ENCODE measurements at places on chromosomes 2 and 18.
A peak's percentile ranks its signal among the peaks of the same experiment; 100 is the strongest.

- DNase-seq: no peak
Observed at GRCh38 chr2:45844796-45845457, 193.5 kb downstream of the PRKCE start.

GRCh38 chr2:46644690-46645385, 165.5 kb downstream of the TMEM247 start:
- DNase-seq: no peak

GRCh38 chr2:239002954-239003623, 155.2 kb downstream of the TWIST2 start:
- no peak for DNase-seq

DNA sequence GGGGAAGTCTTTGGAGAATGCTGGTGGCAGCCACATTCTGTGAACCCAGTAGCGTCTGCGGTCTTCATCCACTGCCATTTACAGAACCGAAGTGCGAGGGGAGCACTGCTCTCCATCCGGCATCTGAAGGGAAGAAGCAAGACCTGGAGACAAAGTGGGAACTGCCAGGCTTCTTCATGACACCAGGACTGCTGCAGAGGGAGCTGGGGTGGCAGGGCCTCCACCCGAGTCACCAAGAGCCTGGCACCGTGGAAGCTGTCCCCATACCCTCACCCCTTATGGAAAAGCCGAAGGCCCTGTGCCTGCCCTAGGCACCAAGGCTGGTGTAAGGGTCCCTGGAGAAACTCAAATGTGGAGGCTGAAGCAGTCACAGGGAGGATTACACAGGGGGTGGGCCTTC, 79.8 kb downstream of the CIB4 start:
- DNase-seq: no peak

GRCh38 chr2:242019344-242019743, 149.8 kb downstream of the RTP5 start:
- no peak for DNase-seq

DNA sequence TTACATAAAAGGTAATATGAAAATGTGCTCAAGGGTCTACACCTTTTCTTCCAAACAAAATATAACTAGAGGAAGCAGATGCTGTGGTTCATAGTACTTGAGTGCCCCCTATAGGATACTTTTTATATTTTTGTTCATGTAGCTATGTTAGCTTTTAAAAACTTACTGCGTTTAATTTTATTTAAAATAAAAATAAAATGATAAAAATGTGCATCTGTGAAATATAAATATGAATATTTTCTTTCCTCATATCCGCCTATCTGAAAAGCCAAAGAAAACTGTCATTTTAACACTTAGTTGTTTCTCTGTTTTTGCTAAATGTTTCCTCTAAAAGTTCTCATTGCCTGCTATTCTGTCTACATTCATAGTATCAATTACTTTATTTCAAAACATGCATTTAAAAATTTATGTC, 9.6 kb upstream of the LRP1B start:
- peak; percentile 62 for DNase-seq

- DNase-seq: no peak
Observed at GRCh38 chr2:155391613-155392130, 693.2 kb downstream of the KCNJ3 start.

DNA sequence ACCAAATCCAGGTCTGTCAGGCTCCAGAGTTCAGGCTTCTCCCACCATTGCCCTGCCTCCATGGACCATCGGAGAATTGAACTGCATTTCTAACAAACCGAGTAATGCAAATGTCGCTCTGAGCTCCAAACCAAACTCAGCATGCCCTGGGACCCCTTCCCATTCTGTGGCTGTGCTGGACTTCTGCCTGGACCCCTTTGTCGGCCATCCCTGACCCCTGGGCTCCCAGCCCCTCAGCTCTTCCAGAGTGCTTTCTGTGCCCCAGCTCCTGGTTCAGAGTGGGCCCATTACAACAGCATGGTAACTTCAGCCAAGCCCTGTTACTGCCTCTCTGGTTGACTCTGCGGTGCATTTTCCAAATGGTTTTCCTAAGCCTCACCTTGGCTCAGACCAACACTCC, 55.1 kb upstream of the MAPRE3 start:
- no peak for DNase-seq

DNA sequence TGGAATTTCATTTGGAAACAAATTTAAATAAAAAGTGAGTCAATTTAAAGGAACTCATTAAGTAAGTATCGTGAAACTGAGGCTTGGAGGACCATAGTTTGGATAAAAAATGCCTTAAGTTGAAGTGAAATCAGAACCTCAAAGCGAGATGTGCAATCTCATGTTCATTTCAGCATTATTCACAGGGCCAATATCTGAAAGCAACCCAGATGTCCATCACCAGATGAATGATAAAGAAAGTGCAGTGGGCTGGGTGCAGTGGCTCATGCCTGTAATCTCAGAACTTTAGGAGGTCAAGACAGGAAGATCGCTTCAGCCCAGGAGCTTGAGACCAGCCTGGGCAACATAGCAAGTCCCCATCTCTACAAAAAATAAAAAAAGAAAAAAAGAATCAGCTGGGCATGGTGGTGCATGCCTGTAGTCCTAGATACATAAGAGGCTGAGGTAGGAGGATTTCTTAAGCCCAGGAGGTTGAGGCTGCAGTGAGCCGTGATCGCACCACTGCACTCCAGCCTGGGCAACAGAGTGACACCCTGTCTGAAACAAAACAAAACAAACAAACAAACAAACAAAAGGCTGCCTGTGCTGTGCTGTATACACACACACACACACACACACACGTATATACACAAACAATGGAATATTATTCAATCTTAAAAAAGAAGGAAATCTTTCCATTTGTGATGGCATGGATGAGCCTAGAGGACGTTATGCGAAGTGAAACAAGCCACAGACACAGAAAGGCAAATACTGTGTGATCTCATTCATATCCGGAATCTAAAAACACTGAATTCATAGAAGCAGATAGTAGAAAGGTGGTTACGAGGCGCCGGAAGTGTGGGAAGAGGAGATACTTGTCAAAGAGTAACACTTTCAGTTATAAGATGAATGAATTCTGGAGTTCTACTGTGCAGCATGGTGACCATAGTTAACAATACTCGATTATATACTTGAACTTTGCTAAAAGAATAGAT, 14.5 kb downstream of the SH3RF3 start:
- DNase-seq: no peak

DNA sequence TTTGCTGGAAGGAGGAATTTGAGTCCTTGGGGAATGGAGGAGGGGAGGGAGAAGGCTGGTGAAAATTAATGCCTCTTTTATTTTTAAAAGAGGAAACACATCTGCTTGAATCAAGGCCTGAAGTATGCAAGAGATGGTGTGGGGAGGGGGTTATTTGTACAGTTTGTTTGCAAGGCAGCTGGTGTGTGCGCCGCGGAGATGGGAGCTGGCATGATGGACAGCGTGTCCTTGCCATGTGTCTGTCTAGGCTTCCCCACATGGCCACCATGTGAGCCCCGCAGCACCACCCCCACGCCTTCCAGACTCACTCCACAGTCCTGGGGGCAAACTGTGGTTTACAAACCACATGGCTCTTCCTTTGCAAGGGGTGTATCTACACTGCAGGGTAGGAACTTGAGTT, 154.8 kb upstream of the APCDD1 start:
- DNase-seq: no peak

DNA sequence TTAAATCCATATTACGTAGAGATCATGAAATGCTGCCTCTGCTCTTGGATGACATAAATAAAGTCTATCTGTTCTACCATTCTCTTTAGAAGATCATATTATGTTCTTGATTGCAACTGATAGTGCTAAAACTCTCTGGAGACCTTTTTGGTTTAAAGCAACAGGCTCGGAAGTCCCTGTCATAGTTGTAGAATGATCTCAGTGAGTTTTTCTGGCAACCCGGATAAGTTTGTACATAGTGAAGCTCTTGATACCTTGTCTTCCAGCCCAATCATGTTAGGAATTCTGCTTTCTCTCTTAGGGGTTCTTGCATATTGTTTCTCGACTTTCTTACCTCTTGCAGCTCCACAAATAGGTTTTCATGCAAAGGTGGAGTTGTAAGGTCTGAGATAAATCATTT, 156.1 kb downstream of the TTC27 start:
- DNase-seq: no peak

DNA sequence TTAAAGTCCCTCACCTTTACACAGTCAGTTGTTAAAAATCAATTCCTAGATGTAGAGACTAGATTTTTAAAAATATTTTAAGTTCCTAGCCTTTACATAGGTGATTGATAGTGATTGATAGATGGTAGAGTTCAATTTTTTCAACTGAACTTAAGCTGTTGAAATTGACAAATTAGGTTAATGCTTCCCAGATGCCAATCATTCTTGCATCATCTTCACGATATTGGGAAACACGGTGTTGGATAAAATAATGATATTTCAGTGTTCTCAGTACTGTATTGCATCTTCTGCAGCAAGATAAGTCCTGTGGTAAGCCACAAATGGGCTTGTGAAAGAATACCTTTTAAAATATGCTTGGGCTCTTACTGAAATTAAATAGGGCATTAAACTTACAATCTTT, 667.6 kb downstream of the STK39 start:
- no peak for DNase-seq

GRCh38 chr2:73503992-73504570, 118.4 kb downstream of the ALMS1 start:
- no peak for DNase-seq

GRCh38 chr18:30925795-30926194, 116.7 kb downstream of the DSC3 start:
- DNase-seq: no peak

DNA sequence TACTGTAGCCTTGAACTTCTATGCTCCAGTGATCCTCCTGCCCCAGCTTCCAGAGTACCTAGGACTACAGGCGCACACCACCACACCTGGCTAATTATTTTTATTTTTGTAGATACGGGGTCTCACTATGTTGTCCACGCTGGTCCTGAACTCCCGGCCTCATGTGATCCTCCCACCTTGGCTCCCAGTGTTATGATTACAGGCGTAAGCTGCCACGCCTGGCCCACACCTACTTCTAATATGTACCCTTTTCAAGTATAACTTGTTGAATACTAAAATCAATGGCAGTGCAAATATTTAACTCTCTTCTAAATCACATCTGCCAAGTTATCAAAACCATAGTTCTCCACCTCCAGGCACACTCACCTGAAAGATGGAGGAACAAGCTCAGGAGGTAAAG, 58.7 kb downstream of the ITSN2 start:
- no peak for DNase-seq

DNA sequence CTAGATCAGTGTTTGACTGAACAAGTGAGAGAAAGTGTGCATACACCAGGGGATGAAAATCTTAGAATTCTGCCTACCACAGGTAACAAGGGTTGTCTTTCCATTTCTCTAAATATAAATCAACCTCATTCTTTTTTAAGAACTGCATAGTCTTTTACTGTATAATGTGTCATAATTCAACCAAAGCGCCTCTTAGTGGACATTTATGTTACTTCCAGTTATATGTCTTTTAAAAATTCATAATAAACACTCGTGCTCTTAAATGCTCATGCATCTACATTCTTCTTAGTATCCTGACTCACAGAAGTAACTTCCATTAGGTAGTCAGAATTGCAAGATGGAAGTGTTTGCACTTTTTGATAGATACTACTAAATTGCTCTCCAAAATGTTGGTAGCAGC, 76.2 kb downstream of the CHRNA1 start:
- no peak for DNase-seq

DNA sequence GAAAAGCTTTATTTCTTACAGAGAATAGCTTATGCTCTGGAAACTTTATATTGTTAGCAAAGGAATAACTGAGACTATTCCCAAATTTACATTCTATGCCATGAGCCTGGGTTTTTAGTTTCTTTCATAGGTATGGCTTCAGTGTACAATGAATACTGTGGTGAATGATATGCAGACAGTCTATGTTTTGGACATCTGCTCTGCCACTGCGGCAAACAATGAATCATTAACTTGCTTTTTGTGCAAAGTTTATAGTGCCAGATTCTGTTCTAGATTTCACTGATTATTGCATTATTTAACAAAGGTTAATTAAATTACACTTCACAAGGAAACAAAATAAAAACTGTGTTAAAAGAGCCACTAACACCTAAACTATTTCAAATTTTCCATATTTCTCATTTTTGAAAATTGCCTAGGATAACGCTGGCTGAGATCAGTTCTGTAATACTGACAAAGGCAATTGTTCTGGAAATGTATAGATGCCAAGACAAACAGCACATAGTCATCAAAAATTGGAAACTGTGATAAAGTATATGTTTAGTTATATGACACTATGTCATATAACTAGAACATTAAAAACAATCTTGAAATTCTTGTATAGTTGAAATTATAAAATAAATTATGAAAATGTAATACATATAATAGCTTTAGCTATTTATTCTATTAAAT, 74.7 kb downstream of the ITSN2 start:
- DNase-seq: no peak

DNA sequence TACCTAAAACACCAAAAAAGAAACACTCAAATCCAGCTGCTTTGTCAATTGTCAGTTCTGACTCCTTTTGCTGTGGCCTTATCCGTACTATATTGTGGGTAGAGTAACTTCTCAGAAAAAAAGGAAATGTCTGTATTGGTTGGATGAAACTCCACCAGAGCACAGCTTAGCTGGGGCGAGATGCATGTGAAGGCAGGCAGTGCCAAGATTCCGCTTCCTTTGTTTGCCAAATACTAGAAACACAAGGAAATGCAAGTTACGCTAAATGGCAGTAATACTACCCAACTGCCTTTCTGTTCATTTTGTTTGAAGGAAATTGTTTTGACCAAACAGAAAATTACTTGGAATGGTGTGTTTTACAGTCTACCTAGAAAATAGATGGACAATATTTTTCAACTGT, 10.0 kb downstream of the KLF11 start:
- DNase-seq: no peak

DNA sequence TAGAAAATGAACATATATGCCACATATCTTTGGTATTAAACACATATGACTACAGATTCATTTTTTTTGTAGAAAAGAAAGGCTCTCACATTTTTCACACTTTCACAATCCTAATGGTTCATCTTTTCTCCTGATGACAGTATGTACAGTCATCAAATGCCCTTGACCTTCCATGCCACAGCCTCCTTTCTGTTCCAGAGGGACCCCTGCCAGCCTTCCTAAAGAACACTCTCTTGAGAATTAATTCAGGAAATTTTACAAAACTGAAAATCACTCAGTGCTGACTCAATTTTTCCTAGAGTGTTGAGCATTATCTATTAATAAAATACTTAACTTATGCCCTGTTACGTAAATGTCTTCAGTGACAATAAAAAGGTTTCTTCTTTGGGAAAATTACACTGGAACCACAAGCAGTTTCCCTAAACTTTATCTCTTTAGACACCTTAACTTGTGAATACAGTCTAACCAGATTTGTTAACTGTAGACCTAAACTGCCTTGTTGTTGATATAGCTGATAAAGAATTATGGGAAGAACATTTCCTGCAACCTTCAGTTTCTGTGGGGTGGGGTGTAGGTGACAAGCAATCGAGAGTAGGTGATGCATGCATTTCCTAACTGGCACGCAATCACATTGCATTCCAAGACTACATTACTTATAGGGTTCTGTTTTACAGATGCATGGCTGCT, 15.3 kb upstream of the ACOXL start:
- DNase-seq: no peak

All from G401 (cell line).